Skeletal muscle tissue (tissue), 5 donors: ENCODE measurements at places on chromosomes 16 and 17. TPM values are rescaled to one million over a fixed set of nuclear protein-coding genes. Genes with fewer than 3 reads are reported as not detected.

The ZNF267 gene
- 4.2 TPM for total RNA-seq

The BAHCC1 gene
- 8.4 TPM for total RNA-seq

The CPHXL2 gene
- total RNA-seq: not detected

The HOXB9 gene
- not detected for total RNA-seq

The FNDC8 gene
- not detected for total RNA-seq
